ENCODE measurements at places on chromosomes 3 and 15. TPM values are rescaled to one million over a fixed set of nuclear protein-coding genes. Genes with fewer than 3 reads are reported as not detected.
A peak's percentile ranks its signal among the peaks of the same experiment; 100 is the strongest.

DNA sequence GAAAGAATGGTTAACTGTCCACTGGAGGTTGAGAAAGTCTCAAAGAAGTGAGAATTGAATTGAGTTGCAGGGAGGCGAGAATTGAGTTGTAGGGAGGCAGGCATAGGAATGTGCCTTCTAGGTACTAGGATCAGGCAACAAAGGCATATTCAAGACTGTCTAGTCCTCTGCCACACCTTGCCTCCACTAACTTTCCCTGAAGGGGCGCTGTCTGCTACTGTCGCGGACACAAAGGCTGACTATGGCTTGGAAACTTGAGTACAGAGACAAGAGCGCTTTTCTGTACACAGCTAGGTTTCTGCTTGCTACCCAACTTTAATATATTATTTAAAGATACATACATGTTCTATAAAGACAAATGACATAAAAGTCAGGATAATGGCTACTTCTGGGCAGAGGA, 10.4 kb upstream of the FBXL22 start:
- no peak for DNase-seq

DNA sequence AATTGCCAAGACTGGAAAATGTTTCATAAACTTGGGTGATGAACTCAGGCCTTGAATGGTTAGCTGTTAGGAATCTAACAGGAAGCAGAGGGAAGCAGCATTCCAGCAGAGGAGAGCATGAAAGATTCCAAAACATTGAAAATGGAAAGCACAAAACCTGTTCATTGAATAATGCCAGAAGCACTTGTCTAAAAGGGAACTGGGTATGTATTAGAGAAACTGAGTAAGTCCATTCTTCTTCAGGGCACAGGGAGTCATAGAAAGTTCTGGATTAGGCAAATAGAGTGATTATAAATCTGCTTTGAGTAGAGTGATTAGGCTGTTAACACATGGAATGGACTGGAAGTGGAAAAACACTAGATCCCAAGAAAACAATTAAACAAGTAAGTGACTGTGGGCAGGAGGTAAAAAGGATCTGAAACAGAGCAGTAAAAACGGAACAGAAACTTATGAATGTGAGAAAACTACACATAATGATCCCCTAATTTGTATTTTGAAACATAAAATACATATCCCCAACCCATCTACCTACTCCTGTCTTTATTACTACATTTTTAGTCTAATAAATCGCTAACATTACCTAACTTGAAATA, 343.4 kb downstream of the TBC1D5 start:
- DNase-seq = no peak

DNA sequence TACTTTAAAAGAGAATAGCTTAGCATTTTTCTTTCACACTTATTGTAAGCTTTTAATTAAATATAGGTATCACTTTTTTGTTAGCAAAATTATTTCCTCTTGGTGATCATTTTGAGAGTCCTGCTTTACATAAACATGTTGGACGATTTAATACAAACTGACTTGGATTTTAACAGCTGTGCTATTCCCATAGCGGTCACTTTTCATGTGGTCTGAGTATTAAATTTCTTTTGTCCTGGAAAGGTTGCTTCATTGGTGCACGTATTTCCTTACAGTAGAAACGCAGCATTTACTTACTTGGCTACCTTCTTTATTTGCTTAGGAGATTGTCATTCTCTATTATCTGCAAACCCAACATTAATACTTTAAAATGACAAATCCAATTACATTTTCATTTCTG, 109.4 kb downstream of the ATG7 start:
- DNase-seq = no peak

- no peak for DNase-seq
Observed at GRCh38 chr3:194083637-194084224, 52.2 kb upstream of the HES1 start.

DNA sequence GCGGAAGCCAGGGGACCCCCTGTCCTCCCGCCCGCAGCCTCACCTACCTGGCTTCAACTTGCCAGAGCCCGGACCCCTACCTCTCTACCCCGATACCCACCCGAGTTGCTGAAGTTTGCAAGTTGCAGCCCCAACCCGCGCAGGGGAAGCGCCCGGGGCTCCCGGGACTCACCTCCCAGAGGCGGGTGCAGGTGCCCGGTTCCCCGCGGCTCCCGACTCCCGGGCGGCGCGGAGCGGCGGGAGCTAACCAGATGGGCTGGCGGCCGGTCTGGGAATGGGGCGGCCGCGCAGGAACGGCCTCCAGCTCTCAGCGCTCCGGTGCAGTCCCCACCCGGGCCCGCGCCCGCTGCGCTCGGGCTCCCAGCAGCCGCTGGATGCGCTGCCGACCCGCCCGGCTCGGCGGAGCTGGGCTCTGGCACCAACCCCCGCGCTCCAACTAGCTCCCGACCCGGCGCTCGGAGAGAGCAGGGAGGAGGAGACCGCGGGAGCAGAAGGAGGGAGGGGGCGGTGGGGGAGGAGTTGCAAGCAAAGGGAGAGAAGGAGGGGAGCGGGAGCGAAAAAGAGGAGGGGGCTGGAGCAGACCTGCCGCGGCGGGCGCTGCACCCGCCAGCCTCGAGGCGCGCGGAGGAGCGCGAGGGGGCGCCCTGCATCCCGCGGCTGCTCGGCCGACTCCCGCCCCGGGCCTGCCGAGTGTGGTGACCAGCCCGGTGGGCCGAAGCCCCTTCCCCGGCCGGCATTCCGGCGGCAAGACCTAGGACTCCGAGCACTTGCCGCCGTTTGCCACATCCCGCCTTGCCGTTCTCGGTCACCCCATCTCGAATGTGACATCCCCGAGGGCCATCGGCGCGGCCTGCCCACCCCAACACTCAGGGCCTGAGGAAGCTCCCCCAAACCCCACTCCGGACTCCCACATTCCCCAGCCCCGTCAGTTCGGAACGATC, at the start of gene SEMA5B:
TSS of gene SEMA5B (minus strand) at position 472 of the 941 bp plus-strand sequence. CDS start 66,500 bp downstream, outside the sequence.
- no peak for DNase-seq

DNA sequence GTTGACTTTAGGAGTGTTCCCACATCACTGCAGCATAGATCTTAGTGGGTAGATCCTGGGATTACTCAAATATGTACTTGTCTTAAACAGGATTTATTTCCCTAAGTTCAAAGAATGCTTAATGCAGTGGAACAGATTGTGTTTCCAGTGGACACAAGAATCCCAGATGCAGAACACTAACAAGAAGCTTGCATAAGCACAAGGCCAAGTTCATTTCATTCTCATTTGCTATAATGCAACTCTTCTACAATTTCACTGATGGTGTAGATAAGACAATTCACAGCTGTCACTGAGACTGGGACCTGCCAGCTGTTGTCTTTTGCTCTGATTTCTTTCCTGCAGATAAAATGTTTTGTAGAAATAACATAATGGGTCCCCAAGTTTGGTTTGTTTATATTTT, 225.6 kb downstream of the NFKBIZ start:
- DNase-seq = no peak

GRCh38 chr3:59555593-59556315, 505.9 kb upstream of the CFAP20DC start:
- DNase-seq = no peak

DNA sequence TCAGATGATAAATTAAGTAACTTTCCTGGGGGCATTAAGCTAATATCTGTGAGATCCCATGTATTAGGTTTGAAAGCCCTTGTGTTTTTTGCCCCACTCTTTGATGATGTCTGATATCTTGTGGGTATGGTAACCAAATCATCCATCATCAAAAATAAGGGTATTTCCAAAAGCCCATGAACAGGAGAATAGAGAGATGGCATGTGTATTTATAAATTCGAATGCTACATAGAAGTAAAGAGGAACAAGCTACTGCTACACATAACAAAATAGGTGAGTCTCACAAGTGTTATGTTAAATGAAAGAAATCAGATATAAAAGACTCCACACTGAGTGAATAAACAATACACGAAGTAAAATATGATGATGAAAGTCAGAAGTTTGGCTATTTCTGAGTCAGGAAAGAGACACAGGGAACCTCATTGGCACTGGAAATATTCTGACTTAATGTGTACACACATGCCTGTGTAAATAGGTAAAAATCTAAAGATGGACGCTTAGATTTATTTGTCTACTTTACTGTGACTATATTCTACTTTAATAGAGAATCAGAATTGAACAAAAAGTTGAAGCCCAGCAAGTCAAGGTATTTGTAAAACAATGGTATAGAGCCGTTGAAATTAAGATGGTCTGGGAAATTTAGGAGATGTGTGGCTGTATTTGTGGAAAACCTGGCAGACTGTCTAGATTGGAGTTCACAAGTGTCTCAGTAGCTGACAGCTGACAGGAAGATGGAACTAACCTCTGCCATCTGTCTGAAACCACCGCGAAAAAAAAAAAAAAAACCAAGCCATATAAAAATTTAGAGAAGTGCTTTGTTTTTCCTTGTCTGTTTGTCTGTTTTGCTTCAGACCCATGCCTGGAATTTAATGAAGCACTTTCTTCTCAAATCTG, 111.0 kb upstream of the TGFBR2 start:
- no peak for DNase-seq

GRCh38 chr3:131361464-131362421, 19.8 kb upstream of the NUDT16 start:
- DNase-seq = no peak

DNA sequence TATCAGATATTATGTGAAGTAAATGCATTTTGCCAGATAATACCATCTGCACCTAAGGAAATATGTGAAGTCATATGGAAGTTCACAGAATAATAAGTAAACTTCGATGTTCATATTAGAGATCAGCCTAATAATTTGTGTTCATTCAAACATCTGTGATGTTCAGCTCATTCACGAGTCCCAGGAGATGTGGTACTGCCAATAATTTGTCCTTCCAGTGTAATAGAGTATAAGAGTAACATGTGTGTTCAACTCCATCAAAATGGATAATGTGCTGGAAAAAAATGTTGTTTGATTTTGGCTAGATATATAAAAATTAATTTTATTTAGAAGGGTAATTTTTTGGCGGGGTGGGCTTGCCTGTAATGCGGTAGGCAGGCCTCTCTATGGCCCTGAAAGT, 75.4 kb upstream of the ARL6 start:
- no peak for DNase-seq

- peak; percentile 74 for DNase-seq
Observed at GRCh38 chr3:130850044-130850797, 43.7 kb upstream of the ATP2C1 start.

- no peak for DNase-seq
Observed at GRCh38 chr15:100030586-100031229, 297.5 kb upstream of the LYSMD4 start.

DNA sequence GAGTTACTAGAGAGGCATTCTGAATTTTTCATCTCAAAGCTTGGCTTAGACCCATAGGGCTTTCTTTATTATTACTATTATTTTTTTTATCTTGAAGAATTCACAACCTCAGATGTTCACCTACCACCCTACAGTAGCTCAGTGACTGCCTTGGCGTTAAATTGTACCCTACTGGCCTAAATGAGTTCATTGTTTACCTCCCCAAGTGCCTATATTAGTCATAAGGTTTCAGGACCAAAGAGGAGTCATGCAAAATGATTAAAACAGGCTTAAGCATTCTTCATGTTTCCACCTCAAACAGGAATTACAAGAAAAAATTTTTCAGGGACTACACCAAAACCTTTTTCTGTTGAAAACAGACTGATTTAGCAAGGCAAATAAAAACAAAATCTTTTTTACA, 751.5 kb downstream of the SQOR start:
- no peak for DNase-seq

GRCh38 chr3:124890573-124891190, 3.5 kb upstream of the ITGB5 start:
- no peak for DNase-seq

DNA sequence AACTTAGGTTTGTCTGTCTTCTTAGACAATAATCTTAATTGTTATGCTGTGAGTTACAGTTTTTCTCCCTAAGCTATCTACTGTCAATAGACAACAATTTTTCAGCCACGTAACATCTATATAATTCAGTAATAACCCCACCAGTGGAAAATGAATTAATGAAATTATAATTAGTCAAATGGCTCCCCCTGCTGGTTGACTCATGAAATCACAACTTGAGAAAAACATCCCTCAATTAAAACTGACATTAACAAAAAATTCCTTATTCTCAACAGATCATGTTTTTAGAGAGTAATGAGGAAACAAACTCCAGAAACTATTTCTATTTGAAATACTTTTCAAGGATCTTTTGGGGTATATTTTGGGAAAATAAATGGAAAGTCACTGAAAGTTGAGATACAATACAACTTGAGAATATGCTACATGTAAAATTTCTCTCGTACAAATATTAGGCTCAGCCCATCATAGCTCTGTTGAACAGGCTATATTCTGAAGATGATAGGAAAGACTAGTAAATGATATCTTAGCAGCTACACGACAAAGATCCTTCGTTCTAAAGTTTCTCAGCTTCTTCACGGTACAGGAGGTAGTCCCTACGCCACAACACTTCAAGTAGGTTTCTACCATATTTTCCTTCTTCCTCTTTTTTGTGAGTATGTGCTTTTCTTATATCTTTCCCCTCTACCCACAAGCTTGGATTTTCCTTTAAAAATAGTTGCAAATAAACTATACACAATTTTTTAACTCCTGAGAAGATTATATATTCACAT, 20.7 kb downstream of the PPP1R2 start:
- DNase-seq = no peak

DNA sequence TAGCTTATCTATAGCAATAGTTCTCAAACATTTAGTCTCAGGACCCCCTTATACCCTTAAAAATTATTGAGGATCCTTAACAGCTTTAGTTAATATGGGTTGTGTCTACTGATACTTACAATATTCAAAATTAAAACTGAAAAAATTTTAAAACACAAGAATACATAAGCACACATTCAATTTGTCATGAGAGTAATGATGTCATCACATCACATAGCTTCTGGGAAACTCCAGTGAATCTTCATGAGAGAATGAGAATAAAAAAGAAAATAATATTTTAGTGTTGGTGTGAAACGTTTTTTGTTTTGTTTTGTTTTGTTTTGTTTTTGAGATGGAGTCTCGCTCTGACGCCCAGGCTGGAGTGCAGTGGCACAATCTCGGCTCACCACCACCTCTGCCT, 25.2 kb upstream of the ACP3 start:
- DNase-seq = no peak

GRCh38 chr3:17935222-17935621, 192.8 kb upstream of the TBC1D5 start:
- DNase-seq = no peak

DNA sequence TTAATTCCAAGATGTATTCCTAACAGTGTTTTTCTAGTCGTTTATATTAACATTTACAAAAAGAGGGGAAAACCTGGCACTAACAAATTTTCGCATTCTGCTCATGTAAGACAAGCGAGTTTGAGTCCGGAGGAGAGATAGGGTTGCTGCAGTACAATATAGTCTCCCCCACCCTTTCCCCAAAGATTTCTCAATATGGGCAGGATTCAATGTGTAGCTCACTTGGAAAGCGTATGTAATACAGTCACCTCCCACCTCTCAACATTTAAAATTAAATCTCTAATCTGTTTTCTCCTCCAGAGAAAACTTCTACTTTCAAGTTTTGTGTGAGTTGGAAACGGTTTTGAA, 57.9 kb downstream of the CMSS1 start:
- DNase-seq = no peak

GRCh38 chr3:7371693-7372572, 511.0 kb downstream of the GRM7 start:
- no peak for DNase-seq

The CLCN2 gene
- 4.1 TPM for total RNA-seq

The FAM3D gene
- not detected for total RNA-seq

The CHAC1 gene
- total RNA-seq = 8.3 TPM

The NDUFB4 gene
- total RNA-seq = 124 TPM

The CLDN16 gene
- total RNA-seq = not detected

Measured in activated CD8-positive, alpha-beta memory T cell treated with anti-CD3 and anti-CD28 coated beads, Interleukin-2, amount 10 ng/mL, durations not matched to agents 7 days and 5 days (primary cell).